ENCODE measurements at places on chromosomes 1 and 21. TPM values are rescaled to one million over a fixed set of nuclear protein-coding genes. Genes with fewer than 3 reads are reported as not detected.

The CROCC gene
- polyA plus RNA-seq = 10.5 TPM

The DAB1 gene
- 0.05 TPM for polyA plus RNA-seq

The SYF2 gene
- 103 TPM for polyA plus RNA-seq

The SLC1A7 gene
- polyA plus RNA-seq = 0.25 TPM

The EVA1B gene
- polyA plus RNA-seq = 165 TPM

The TRMT1L gene
- 5.1 TPM for polyA plus RNA-seq

The CYYR1 gene
- polyA plus RNA-seq = 1.6 TPM

The CAPN2 gene
- polyA plus RNA-seq = 190 TPM

The AUNIP gene
- polyA plus RNA-seq = not detected

The TEX38 gene
- polyA plus RNA-seq = not detected

The IVL gene
- polyA plus RNA-seq = 0.13 TPM

The IGSF9 gene
- 1.0 TPM for polyA plus RNA-seq

The INSRR gene
- polyA plus RNA-seq = not detected

The NKAIN1 gene
- not detected for polyA plus RNA-seq

The NPHP4 gene
- polyA plus RNA-seq = 2.4 TPM

The PDPN gene
- polyA plus RNA-seq = 0.43 TPM

The GJA5 gene
- polyA plus RNA-seq = 7.5 TPM

The PDC gene
- polyA plus RNA-seq = not detected

The CELA3A gene
- 8.5 TPM for polyA plus RNA-seq

The KRTAP10-12 gene
- polyA plus RNA-seq = not detected

The FABP3 gene
- 6.9 TPM for polyA plus RNA-seq

The ASCL5 gene
- polyA plus RNA-seq = not detected

The NR1I3 gene
- polyA plus RNA-seq = not detected

The PDE9A gene
- polyA plus RNA-seq = 16.2 TPM

The SPRR4 gene
- not detected for polyA plus RNA-seq

The C1QC gene
- 230 TPM for polyA plus RNA-seq

The NPPA gene
- polyA plus RNA-seq = 5.5 TPM

The ZMYM4 gene
- 6.6 TPM for polyA plus RNA-seq
